ENCODE measurements at places on chromosomes 1 and 21. TPM values are rescaled to one million over a fixed set of nuclear protein-coding genes. Genes with fewer than 3 reads are reported as not detected.
A peak's percentile ranks its signal among the peaks of the same experiment; 100 is the strongest.

CCDC24 gene
- total RNA-seq = 5.5 TPM

RPAP2 gene
- total RNA-seq = 14.8 TPM

SPATC1L gene
- 17.2 TPM for total RNA-seq

KCNK1 gene
- 0.12 TPM for total RNA-seq

OLFML3 gene
- 9.7 TPM for total RNA-seq

CGN gene
- under 0.01 TPM for total RNA-seq

UTS2 gene
- total RNA-seq = 0.10 TPM

RUNX3 gene
- 9.5 TPM for total RNA-seq

ELOVL1 gene
- total RNA-seq = 105 TPM

- no peak for DNase-seq
These were observed 29.6 kb downstream of the VANGL2 start for GRCh38 chr1:160429702-160430535.

GRCh38 chr1:192639607-192640368 is 3.8 kb downstream of the RGS13 start:
- peak; percentile 9 for DNase-seq

GRCh38 chr1:179014123-179014522 is 11.6 kb upstream of the FAM20B start:
- DNase-seq = no peak

- peak; percentile 28 for DNase-seq
These were observed 94.8 kb downstream of the TGFBR3 start for GRCh38 chr1:91791103-91791502.

DNA sequence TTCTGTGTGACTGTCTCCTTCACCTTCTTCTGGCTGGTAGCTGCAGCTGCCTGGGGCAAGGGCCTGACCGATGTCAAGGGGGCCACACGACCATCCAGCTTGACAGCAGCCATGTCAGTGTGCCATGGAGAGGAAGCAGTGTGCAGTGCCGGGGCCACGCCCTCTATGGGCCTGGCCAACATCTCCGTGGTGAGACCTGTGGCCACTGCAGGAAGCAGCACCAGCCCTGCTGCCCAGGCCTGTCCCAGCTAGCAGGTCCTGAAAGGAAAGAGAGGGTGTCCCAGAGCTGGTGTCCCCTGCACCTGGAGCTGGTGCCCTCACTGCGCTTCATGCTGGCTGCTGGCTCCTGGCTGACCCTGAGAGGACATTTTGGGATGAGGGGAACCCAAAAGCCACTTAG is 5.9 kb upstream of the ATXN7L2 start:
- peak; percentile 21 for DNase-seq

DNA sequence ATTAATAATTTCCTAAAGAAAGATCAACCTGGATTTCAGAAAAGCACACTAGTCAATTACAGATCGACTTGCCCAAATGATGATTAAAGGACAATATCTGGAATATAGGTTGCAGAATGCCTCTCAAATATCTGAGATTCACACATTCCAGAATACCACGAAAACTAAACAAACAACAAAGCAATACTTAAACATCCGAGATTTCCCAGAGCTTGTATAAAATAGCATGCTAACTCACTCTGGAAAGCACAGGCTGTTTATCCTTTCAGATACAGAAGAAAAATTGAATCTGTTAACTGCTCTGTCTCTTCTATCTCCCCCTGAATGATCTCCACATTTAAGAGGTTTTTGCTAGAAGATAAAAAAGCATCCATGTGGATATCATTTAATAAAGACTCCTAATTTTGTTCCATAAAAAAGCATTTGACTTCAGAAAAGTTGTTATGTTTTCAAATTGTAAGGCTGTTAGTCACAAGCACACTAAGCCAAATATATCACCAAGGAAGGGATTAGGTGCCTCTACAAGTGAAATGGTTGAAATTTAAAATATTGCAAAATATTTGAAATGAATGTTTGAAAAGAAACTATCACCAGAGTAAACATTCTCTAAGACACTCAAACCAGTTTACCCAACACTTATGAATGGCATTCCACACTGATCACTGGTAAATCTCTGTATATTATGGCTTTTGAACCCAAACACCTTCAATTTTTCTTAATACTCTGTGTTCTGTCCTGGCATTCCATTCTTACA is 865.1 kb upstream of the ADAMTS5 start:
- DNase-seq = no peak

DNA sequence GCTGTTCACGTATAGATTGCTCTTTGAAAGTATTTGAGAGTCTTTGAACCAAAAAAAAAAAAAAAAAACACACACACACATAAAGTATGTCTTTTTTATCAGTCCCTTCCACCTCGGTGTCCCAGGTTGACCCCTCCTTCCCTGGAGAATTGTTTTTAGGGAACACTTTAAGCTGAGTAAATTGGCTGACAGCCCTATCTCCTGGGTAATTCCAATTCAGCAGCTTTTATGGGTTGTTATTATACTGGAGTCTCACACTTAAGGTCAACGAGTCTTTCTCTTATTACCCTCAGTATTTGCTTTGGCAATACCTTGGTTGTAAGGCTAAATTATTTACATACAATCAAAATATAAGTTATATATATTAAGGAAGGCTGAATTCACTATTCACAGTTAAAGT is 69.4 kb downstream of the SLC30A10 start:
- no peak for DNase-seq

GRCh38 chr1:172969611-172970010 is 81.1 kb downstream of the TNFSF18 start:
- peak; percentile 81 for DNase-seq

DNA sequence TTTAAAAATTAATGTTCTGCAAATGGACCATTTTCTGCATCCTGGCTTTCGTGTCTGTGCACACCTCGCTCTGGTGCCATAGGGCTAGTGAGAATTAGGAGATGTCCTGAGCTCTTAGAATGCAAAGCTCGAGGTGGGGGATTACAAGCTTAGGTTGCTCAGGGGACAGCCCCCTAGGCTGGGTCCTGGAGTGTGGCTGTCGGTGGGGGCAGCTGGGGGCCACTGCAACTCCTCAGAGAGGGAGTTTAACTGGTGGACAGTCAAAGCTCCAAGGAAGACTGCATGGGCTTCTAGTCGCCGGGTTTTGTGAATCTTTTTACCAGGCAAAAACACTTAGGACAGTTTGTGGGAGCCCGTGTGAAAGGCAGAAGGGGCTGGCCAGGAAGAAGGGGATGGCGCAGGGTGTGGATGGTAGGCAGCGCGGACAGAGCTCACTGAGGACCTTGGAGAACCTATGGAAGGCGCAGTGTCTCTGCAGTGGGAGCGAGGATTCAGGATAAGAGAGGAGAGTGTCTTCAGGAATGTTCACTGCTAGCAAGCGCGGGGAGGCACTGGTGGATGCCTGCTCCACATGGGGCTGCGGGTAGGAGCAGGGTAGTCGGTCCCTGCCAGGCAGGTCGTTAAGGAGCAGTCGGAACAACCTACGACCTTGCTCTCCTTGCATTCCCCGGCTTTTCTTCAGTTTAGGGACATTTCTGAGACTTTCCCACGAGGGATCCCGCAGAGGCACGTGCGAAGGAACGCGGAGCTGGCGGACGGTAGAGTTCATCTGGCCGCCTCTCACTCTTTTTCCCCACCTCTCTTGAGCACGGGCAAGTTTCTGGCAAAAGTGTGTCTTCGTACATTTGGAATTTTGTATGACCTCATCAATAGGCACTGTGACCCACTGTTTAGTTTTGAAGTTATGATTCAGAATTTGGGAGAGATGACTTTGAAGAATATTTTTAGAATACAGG is 12.9 kb upstream of the KCNE1 start:
- peak; percentile 33 for DNase-seq

DNA sequence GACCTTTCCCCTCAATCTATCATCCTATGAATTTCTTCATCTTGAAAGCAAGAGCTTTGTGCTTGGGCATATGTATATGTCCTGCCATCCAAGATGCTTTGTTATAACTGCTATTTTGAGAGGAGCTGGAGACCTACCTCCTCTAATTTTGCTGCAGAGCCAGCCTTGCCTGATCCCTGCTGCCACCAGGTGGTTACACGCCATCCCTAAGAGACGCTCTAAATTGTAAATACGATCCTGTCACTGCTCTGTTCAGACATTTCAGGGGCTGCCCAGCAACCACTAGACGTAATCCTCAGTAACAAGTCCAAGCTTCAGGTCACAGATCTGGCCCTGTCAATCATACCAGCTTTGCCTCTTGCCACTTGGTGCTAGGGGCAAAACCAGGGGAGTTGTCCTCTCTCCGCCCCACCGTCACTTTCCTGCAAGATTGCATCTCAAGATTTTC is 32.9 kb downstream of the GPA33 start:
- DNase-seq = peak; percentile 68

GRCh38 chr1:30998887-30999286 is 66.6 kb downstream of the PUM1 start:
- DNase-seq = no peak

- peak; percentile 52 for DNase-seq
These were observed 17.6 kb downstream of the FCRL4 start for GRCh38 chr1:157580179-157580827.

DNA sequence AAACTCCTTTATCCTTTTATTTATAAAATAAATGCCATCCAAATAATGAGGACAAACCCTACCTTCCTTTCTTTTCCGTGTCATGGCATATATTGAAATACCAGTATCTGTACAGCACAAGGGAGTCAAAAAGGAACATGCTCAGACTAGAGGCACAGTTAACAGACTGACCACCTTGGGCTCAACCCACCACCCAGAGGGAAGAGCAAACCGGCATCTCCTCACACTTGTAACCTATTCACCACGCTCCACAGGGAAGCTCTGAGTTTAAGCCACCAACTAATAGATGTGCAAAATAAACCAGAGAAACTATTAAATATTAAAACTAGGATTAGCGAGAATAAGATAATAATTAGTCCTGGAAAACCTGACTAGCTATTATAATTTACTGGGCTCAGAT is 112.7 kb downstream of the SIPA1L2 start:
- no peak for DNase-seq

DNA sequence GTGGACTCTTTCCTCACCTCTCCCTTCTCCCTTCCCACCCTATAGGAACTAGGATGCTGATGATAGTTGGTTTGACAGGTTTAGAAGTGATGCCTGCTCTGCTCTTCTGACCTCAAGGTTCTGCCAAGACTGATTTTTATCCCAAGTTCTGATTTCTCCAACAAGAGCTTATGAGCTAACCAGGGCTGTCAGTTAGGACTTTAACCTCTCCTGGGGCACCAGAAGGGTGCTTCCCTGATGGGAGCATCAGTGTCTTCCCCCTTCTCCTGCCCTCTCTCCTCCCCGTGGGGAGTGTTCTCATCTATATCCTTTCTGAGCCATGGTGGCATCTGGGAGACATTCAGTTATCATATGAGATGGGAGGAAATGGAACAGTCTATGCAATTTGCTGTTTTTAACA is 44.0 kb downstream of the ATP2B4 start:
- no peak for DNase-seq

DNA sequence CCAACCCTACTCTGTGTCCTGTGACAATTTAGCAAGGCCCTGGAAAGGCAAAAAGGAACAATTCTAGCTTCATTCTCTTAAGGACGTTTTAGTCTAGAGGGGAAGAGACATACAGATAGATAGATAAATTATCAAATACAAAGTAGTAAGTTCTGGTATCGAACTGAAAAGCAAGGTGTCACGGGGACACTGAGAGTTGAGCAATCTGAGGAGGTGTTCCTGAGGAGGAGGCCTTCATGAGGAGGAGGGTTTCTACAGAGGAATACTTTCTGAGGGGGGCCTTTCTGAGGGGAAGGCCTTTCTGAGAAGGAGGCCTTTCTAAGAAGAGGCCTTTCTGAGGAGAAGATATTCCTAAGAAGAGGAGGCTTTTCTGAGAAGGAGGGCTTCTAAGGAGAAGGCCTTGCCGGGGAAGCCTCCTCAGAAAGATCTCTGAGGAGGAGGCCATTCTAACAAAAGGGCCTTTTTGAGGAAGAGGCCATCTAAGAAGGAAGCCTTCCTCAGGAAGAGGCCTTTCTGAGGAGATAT is 155.9 kb upstream of the COA6 start:
- no peak for DNase-seq

- no peak for DNase-seq
These were observed 447 bp upstream of the PAQR6 start for GRCh38 chr1:156248323-156248683.

GRCh38 chr1:240230816-240231215 is 139.1 kb downstream of the FMN2 start:
- DNase-seq = no peak

DNA sequence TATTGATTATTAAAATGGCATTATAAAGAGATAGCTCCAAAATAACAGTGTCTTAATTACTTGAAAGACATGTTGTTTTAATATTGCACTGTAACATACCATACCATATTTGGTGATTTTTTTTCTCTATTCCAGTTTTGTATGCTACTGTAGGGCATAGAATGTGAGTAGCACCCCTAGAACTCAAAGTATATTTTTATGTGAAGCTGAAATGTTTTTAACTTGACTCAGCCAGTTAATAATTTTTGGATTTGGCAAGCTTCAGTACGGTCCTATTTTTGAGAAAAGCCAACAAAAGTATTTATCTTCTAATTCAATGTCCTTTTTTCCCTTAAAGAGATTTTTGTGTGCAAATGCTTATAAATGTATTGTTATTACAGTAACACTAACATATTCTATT is 593.8 kb downstream of the USP25 start:
- DNase-seq = no peak

DNA sequence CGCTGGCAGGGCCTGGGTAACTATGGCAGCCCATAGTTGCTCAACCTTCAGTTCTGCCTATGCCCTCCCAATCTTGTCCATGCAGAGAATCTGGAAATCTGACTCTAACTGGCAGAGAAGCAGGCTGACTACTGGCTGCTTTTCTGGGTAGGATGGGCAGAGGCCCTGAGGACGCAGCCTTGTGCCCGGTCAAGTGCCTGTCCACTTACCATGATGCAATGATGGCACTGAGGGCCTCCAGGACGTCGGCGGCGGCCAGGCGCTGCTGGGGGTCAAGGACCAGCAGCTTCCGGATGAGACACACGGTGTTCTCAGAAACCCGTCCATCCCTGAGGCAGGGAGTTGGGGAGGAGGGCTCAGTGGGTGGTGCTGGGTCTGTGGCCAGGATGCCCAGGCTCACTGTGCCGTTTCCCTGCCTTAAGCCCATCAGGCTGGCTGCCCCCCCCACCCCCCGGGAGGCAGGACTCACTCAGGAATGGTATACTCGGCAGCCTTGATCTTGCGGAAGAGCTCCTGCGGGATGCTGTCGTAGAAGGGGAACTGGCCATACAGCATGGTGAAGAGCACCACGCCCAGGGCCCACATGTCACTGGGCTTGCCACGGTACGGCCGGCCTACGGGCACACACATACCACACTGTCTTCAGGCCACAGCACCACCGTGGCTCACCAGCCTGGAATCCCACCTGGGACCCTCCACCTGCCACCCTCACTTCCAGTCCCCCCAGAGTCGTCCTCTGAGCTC is 20.4 kb upstream of the EVA1B start:
- no peak for DNase-seq
